Midbrain (tissue), 1 donor: ENCODE measurements at places on chromosomes 7 and 10.

DNA sequence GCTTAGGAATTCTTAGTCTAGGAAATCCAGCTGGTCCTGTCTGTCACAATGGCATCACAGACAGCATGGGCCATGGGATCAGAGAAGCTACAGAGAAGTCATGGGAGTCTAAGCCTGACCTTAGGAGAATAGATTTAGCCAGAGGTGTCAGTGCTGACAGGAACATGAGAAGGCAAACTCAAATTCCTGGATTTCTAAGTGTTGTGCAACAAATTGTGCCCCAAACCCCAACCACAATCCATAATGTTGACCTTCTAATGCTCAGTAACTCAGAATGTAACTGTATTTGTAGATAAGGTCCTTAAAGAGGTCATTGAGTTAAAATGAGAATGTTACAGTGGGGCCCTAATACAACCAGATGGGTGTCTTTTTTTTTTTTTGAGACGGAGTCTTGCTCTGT, 95.9 kb upstream of the RHOBTB1 start:
- no peak for DNase-seq

DNA sequence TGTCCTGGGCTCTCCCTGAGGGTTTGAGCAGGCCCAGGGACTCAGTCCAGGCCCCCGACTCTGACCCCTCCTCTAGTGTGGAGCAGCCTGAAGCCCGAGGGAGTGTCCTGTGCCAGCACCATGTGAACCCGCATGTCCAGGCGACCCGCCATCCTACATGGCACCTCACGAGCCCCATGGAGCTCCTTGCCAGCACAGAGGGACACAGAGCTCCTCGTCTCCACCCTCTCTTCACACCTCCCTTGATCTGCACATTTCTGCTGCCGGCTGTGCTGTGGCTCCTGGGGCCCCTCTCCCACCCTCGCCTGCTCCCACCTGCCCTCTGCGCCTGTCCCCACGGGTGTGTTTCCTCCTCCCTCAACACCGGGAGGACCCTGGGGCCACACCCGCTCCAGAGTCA, 103.5 kb downstream of the ADARB2 start:
- no peak for DNase-seq

DNA sequence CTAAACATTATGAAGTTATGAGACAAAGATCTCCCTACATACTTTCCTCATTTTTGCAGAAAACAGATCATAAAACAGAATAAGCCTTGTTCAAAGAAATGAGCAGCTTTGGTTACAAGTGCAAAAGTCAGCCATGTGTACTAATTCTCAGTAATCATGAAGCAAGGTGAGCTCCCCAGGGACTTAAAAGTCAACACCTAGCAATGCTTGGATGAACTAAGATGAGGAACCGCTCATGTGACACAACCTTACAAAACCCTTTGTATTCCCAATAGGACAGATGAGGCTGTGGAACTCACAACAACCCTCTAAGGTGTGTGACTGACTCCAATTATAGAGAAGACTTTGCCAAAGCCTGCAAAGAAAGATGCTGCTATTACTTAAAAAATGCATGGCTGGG, 154.5 kb downstream of the SLC25A13 start:
- no peak for DNase-seq

DNA sequence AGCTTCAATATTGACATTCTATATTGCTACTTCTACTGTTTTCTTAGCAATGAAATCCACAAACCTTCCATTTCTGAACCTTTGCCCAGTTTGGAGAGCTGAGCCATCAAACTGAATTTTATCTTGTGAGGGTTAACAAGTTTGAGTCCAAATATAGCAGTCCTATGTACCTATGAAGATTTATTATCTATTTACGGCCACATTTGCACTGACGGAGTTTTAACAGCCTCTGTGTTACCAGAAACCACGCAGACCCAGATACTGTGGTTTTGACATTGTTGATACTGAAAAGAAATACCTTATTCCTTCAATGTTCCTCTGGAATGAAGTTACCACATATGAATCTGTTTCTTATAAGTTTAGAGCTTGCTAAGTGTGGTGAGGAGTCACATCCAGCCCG, 172.6 kb downstream of the FGFR2 start:
- no peak for DNase-seq

- no peak for DNase-seq
These were observed 57.6 kb downstream of the MKI67 start for GRCh38 chr10:128068398-128069285.

- DNase-seq, result no peak
These were observed 138.3 kb downstream of the CCDC71L start for GRCh38 chr7:106522696-106523095.

GRCh38 chr7:47181746-47182361, 400.1 kb downstream of the TNS3 start:
- DNase-seq, result peak; percentile 1
